CD8-positive, alpha-beta memory T cell (primary cell): ENCODE measurements at places on chromosomes 11 and 22. TPM values are rescaled to one million over a fixed set of nuclear protein-coding genes. Genes with fewer than 3 reads are reported as not detected.

Gene GSTT2B
- total RNA-seq: not detected

Gene SCARF2
- total RNA-seq: 0.31 TPM

Gene TEX54
- 0.50 TPM for total RNA-seq

Gene HBG2
- not detected for total RNA-seq

DNA sequence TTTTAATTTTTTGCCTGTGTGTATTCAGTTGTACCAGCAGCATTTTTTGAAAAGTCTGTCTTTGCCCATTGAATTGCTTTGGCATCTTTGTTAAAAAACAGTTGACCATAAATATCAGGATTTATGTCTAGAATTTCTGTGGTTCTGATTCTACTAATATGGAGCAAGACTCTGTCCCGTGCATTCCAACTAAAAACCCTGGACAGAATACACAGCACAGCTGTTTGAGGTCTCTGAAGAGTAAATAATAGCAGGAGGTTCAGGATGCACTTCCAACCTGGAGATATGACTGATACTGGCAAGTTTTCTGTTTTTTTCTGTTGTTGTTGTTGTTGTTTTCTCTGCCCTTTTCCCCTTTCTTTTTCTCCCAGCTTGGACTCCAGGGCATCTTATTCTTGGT, 141.9 kb downstream of the TMEM135 start:
- H3K4me1 ChIP-seq: no peaks in the 10 kb centered on the region
- peaks cover 7% of the 10 kb centered on the region for H3K36me3 ChIP-seq
- no peak overlapping the region for H3K4me3 ChIP-seq
- no peaks in the 10 kb centered on the region for H3K27me3 ChIP-seq
- DNase-seq: no peak

DNA sequence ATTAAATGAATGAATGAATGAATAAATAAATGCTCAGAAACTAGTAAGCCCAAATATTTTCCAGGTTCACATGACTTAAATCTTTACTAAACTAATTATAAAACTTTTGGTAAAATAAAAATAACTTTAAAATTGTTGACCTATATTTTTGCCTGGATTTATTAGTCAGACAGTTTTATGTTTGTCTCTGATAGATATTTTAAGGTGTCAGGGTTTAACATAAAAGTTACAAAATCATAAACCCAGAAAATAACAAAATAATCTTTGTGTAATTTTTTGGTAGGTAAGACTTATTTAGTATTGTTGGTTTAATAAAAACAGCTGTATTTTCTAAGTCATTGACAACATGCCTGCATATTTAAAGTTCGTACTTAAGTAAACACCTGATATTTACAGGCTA, 27.4 kb upstream of the HEPHL1 start:
- no peaks in the 10 kb centered on the region for H3K4me1 ChIP-seq
- no peak for DNase-seq
- no peak overlapping the region for H3K4me3 ChIP-seq

DNA sequence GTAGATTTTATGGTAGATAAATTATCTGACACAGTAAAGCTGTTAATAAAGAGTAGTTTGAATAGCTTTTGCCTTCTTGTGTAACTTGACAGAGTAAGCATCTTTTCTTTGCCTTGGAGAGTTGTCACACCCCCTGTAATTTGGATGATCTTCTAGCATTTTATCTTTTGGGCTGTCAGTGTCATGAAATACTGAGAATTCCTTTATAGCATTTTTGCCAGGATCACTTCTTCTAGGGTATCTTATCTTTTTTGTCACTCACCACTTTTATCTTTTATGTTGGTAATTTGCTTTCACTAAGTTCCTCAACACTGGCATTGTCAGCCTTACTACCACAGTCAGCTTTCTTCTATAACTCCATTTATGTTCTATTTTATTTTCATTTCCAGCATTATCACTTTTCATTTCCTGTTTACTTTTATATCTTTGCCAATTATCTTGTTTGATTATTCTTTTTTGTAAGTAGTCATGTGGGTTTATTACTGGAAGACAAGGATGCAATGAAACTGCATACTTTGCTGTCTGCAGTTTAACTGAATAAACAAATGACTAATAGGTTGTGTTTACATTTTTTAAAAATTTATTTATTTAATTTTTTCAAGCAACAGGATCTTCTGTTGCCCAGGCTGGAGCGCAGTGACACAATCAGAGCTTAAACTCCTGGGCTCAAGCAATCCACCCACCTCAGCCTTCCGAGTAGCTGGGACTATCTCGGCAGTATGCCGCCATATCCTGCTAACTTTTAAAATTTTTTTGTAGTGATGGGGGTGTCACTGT, 28.1 kb upstream of the ACAT1 start:
- H3K4me3 ChIP-seq: no peak overlapping the region
- DNase-seq: no peak
- H3K36me3 ChIP-seq: peaks cover 12% of the 10 kb centered on the region
- no peaks in the 10 kb centered on the region for H3K27me3 ChIP-seq

- no peaks in the 10 kb centered on the region for H3K4me1 ChIP-seq
- no peaks in the 10 kb centered on the region for H3K36me3 ChIP-seq
- H3K27me3 ChIP-seq: no peaks in the 10 kb centered on the region
Measured at GRCh38 chr11:111623527-111624030, 21.3 kb downstream of the SIK2 start.

- H3K27me3 ChIP-seq: peaks cover 6% of the 10 kb centered on the region
- peaks cover 5% of the 10 kb centered on the region for H3K36me3 ChIP-seq
- H3K4me3 ChIP-seq: no peak overlapping the region
- H3K4me1 ChIP-seq: peaks cover 6% of the 10 kb centered on the region
- H3K27ac ChIP-seq: no peak overlapping the region
Measured at GRCh38 chr11:64724863-64725532, 2.0 kb upstream of the NRXN2 start.

- no peak overlapping the region for H3K27ac ChIP-seq
- no peaks in the 10 kb centered on the region for H3K4me1 ChIP-seq
- no peak for DNase-seq
- H3K27me3 ChIP-seq: peaks cover 39% of the 10 kb centered on the region
- H3K36me3 ChIP-seq: no peaks in the 10 kb centered on the region
Measured at GRCh38 chr11:130426223-130426836, 2.1 kb downstream of the ADAMTS8 start.

- no peaks in the 10 kb centered on the region for H3K36me3 ChIP-seq
- H3K4me3 ChIP-seq: no peak overlapping the region
- H3K27ac ChIP-seq: no peak overlapping the region
- no peaks in the 10 kb centered on the region for H3K4me1 ChIP-seq
- no peaks in the 10 kb centered on the region for H3K27me3 ChIP-seq
Measured at GRCh38 chr11:86781546-86781945, 18.8 kb upstream of the PRSS23 start.

- H3K27me3 ChIP-seq: no peaks in the 10 kb centered on the region
- no peaks in the 10 kb centered on the region for H3K4me1 ChIP-seq
- H3K4me3 ChIP-seq: no peak overlapping the region
- no peaks in the 10 kb centered on the region for H3K36me3 ChIP-seq
- DNase-seq: no peak
Measured at GRCh38 chr11:115379528-115379927, 124.7 kb downstream of the CADM1 start.

GRCh38 chr11:79173615-79174014, 267.2 kb downstream of the TENM4 start:
- no peak for DNase-seq
- H3K27me3 ChIP-seq: no peaks in the 10 kb centered on the region
- H3K4me3 ChIP-seq: no peak overlapping the region
- H3K36me3 ChIP-seq: no peaks in the 10 kb centered on the region
- H3K4me1 ChIP-seq: no peaks in the 10 kb centered on the region
- H3K27ac ChIP-seq: no peak overlapping the region

DNA sequence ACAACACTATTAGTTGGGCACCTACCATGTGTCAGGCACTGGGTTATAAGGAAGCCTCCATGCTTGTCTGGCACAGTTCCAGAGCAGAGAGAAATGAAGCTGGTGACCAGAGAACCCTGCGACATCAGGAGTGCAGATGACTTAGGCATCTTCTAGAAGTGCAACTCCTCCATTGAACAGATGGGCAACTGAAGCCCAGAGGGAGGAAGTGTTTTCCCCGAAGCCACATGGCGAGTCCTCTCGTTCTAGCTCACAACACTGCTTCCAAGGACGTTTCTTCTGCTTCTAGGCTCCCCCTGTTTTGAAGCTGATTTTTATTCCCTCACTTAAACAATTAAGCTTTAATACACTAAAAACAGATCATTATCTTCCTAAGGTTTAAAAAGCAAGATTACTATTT, 109.8 kb upstream of the SYT13 start:
- no peak overlapping the region for H3K27ac ChIP-seq
- H3K27me3 ChIP-seq: no peaks in the 10 kb centered on the region
- no peaks in the 10 kb centered on the region for H3K36me3 ChIP-seq
- DNase-seq: no peak

GRCh38 chr22:41540006-41540315, 4.3 kb downstream of the POLR3H start:
- no peaks in the 10 kb centered on the region for H3K36me3 ChIP-seq
- H3K4me3 ChIP-seq: no peak overlapping the region
- H3K4me1 ChIP-seq: peaks cover 17% of the 10 kb centered on the region
- DNase-seq: no peak
- no peaks in the 10 kb centered on the region for H3K27me3 ChIP-seq

DNA sequence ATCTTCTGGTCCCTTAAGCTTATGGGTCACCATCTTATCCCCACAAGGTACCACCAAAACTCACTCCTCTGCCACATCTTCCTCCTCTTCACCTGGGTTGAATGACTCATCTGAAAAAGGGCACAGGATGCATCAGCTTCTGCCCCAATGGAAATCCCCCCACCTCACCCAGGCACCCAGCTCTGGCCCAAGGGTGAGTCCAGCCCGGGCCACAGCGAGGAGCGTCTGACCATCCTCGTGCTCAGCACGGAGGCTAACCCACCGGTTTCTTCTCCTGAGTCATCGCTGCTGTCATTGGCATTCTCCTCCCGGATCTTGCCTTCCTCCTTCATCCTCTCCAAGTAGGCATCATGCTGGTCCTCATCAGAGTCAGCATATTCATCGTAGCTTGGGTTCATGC, 5.3 kb upstream of the TNKS1BP1 start:
- no peaks in the 10 kb centered on the region for H3K27me3 ChIP-seq
- peaks cover 27% of the 10 kb centered on the region for H3K4me1 ChIP-seq
- no peak overlapping the region for H3K27ac ChIP-seq
- DNase-seq: no peak
- peaks cover 49% of the 10 kb centered on the region for H3K36me3 ChIP-seq

- no peak for DNase-seq
- no peaks in the 10 kb centered on the region for H3K4me1 ChIP-seq
- H3K27ac ChIP-seq: no peak overlapping the region
- no peaks in the 10 kb centered on the region for H3K27me3 ChIP-seq
- no peak overlapping the region for H3K4me3 ChIP-seq
Measured at GRCh38 chr11:104327861-104328511, 164.0 kb upstream of the PDGFD start.

DNA sequence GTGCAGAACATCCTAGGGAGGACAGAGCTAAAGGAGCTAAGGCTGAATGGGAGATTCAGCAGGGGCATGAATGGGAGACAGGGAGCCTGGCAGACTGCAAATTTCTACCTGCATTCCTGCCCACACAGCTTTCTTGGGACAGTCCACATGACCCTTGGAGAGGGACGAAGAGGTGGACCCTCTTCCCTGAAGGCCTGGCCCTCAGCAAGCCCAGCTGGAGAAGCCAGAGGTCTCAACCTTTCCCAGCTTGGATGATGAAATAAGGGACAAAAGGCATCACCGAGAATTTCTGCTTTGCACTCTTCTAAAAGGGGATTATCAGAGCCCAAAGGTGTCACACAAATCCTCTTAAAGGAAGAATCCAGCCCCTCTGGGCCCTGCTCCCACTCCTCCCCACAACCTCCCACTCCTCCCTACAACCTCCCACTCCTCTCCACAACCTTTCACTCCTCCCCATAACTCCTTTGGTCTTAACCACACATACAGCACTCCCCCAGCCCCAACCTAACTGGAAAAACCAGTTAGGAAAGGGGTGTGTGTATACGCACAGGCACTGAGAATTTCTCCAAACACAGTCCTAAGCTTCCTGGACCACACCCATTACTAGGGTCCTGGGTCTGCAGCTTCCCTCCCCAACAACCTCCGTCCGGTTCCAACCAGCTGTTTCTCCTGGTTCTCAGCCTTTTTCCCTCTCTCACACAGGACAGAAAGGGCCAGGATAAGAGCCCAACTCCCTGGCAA, 38.4 kb downstream of the RPL27A start:
- no peaks in the 10 kb centered on the region for H3K36me3 ChIP-seq
- no peaks in the 10 kb centered on the region for H3K4me1 ChIP-seq
- H3K4me3 ChIP-seq: no peak overlapping the region
- H3K27me3 ChIP-seq: no peaks in the 10 kb centered on the region
- no peak for DNase-seq

- H3K36me3 ChIP-seq: no peaks in the 10 kb centered on the region
- no peak for DNase-seq
- H3K27me3 ChIP-seq: no peaks in the 10 kb centered on the region
- H3K4me1 ChIP-seq: no peaks in the 10 kb centered on the region
- H3K4me3 ChIP-seq: no peak overlapping the region
- no peak overlapping the region for H3K27ac ChIP-seq
Measured at GRCh38 chr11:24264868-24265267, 232.0 kb upstream of the LUZP2 start.

- no peak overlapping the region for H3K4me3 ChIP-seq
- no peak for DNase-seq
- H3K27ac ChIP-seq: no peak overlapping the region
- H3K36me3 ChIP-seq: no peaks in the 10 kb centered on the region
Measured at GRCh38 chr11:41382927-41383326, 76.5 kb downstream of the LRRC4C start.

DNA sequence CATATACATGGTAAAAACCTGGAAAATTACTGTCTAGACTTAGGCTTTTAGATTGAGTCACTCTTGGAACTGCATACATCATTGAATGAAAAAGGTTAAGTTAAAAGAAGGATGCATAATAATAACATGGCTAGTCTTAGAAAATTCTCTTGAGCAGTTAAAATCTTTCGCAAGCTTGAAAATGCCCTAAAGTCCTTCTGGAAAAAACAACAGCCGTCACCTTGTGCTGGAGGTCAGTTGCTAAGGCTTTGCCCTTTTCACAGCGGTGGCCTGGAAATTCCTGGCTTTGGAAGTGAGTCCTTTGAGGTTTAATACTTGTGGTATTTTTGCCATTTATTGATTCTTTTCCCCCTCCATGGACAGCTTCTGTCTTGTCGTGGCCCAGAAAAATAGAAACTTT, 17.4 kb upstream of the FBLN1 start:
- H3K27ac ChIP-seq: no peak overlapping the region
- H3K36me3 ChIP-seq: no peaks in the 10 kb centered on the region
- H3K4me1 ChIP-seq: no peaks in the 10 kb centered on the region
- H3K27me3 ChIP-seq: no peaks in the 10 kb centered on the region

DNA sequence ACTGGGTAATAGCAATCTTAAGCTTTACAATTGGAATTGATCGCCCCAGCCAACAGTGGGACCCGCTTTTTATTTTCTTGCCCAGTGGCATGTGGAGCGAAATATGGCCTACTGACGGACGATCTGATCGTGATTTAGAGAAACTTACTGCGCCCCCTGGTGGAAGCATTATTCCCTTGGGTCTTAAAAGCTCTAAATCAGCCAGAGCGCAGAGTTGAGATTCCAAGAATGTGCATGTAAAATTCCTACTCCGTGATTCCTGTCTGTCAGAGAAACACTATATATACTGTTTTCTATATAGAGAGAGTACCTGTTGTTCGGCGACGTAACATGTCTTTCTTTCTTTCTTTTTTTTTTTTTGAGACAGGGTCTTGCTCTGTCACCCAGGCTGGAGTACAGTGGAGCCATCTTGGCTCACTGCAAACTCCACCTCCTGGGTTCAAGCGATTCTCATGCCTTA, 3.7 kb upstream of the DPF2 start:
- DNase-seq: peak; percentile 74
- no peaks in the 10 kb centered on the region for H3K36me3 ChIP-seq
- H3K4me3 ChIP-seq: no peak overlapping the region
- peaks cover 8% of the 10 kb centered on the region for H3K4me1 ChIP-seq
- H3K27ac ChIP-seq: no peak overlapping the region
- H3K27me3 ChIP-seq: no peaks in the 10 kb centered on the region
